HuH-7 (cell line): ENCODE measurements at places on chromosomes 1 and 21.
A peak's percentile ranks its signal among the peaks of the same experiment; 100 is the strongest.

GRCh38 chr1:32933742-32934322 lies 30.8 kb downstream of the RNF19B start:
- peak; percentile 52 for DNase-seq

DNA sequence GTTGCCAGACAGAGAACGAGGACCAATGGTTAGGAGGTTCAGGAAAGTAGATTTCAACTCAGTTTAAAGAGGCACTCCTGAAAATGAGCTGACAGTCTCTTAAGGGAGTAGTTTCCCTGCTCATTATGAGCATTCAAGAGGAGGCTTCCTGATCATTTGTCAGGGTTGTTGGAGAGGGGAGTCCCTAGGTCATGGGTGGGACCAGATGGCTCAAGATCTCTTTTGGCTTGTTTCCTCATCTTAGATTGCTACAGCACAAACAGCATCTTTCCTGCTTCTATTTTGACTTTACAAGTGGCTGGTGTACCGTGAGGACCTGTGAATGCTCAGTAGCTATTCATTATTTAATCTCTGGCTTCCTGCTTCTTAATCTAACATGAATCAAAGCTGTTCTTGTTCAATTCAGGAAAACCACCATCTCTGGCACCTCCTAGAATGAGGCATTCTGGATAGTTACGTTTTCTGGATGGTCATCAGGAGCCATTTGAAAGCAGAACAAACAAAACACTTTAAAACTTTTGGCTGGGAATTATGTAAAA lies 47.6 kb downstream of the PEX14 start:
- DNase-seq = no peak

GRCh38 chr1:178954325-178954690 lies 71.4 kb upstream of the FAM20B start:
- no peak for DNase-seq

DNA sequence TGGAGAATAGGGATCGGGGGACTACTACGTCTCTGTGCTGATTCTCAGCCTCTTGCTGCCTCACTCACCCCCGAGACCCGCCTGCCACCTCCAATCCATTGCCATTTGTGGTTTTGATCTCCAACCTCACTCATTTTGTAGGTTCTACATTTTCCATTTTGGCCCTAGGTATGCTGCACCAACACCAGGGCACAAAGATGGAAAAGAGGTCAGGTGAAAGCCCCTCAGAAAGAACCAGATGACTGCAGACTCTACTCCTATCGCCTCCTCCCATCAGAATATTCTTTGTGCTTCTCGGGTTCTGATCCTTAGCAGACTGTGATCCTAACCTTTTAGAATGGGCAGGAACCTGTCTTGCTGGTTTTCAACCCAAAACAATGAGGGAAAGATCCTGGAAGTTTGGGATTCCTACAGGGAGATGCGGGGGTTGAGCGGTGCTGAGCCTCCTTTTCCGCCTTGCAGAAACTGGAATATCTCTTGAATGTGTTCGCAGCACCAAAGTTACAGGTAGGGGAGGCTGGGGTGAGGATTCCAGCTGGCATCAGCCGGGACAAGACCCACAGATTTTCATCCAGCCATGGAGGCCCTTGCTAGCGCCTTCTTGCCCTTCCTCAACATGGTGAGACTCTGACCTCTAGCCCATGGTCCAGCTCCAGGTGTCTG lies 53.1 kb downstream of the RHBG start:
- no peak for DNase-seq

DNA sequence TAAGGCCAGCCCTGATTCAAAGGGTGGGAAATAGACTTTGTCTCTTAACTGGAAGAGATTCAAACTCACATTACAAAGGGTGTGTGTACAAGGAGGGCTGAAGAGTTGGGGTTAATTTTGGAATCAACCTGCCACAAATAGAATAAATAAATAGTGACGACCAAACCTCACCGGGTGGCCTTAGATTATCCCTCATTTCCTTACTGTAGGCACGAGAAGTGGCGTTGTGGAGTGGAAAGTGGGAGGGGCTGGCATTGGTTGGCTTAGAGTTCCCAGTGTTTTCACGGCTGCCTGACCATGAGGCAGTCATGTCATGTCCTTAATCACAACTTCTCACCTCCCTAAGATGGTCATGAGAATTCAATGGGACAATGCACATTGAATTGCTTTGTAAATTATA lies 21.3 kb upstream of the RUNX1 start:
- no peak for DNase-seq

DNA sequence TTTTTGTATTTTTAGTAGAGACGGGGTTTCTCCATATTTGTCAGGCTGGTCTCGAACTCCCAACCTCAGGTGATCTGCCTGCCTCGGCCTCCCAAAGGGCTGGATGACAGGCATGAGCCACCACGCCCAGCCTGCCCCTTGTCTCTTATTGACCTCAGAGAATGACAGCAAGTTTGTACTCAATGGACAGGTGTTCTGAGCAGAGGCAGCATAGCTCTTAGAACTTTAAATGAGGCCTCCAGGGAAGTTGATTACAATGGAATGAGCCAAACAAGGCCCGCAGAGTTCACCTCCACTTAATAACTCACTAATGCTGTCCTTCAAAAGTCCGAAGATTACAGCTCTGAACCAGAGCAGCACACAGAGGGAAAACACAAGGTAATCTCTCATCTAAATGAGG lies 10.9 kb downstream of the TMPRSS2 start:
- DNase-seq = no peak

- DNase-seq = no peak
These were observed 433 bp upstream of the DMBX1 start for GRCh38 chr1:46489169-46489637.

- DNase-seq = peak; percentile 49
These were observed 15.7 kb upstream of the PDXK start for GRCh38 chr21:43703035-43703880.

- DNase-seq = no peak
These were observed 63.8 kb downstream of the ZBTB18 start for GRCh38 chr1:244114892-244115291.

GRCh38 chr1:110262846-110263631 lies 52.9 kb downstream of the KCNC4 start:
- DNase-seq = no peak

DNA sequence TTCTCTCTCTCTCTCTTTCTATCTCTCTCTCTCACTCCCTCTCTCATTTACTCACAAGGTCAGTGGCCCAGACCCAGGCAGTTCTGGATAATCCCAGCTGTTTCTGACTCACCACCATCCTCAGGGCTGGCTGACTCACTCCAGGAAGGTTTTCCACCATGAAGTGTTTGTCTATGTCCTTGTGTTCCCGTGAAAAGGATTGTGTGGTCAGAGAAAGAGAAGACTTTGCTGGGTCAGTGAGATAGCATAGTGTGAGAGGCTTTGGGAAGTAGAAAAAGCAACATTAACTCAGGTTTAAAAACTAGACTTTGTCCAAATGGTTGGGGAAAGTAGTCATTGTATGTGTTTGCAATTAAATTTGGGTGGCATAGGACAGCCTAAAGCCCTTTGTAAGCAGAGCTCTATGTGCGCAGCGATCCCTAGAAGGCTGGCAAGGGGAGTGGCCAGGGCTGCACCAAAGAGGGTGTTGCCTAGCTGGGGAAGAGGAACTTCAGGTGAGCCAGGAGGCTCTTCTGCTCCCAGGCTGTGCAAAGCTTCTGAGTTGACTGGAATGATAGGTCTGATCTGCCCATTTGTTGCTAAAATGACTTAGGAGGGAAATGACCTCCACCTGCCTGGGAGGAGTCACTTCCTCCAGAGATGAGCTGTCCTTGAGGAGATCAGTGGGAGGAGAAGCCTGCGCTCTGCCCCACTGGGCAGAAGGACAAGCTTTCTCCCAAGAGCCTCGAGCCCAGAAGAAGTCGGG lies 4.9 kb upstream of the CAPN2 start:
- DNase-seq = no peak
